ENCODE measurements at places on chromosomes 6 and 20.

- no peaks in the 10 kb centered on the region for H3K36me3 ChIP-seq
- peaks cover 2% of the 10 kb centered on the region for H3K4me1 ChIP-seq
- peak overlapping the region; percentile 76 for H3K27ac ChIP-seq
- DNase-seq = peak; percentile 56
Observed at GRCh38 chr6:90285042-90285481, 11.6 kb downstream of the BACH2 start.

DNA sequence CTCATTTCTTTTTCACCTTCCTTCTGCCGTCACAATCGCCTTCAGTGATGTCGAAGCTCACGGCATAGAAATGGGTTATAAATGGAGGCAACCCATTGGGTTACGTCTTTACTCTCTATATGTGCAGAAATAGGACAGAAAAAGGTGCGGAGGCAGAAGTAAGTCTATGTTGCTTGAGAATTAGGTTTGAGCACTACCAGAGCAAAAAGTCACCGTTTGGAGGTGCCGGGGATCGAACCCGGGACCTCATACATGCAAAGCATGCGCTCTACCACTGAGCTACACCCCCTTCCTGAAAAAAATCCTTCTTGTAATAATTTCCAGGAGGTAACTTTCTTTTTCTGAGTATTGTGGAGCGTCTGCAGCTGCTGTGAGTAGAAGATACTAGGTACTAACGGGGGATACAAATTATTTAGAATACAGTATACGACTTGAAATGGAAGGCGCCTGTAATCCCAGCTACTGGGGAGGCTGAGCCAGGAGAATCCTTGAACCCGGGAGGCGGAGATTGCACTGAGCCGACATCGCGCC lies 134.2 kb downstream of the TRIM27 start:
- DNase-seq = peak; percentile 56
- peak overlapping the region; percentile 63 for H3K4me3 ChIP-seq
- no peaks in the 10 kb centered on the region for H3K36me3 ChIP-seq
- no peaks in the 10 kb centered on the region for H3K4me1 ChIP-seq
- no peak overlapping the region for H3K27ac ChIP-seq

DNA sequence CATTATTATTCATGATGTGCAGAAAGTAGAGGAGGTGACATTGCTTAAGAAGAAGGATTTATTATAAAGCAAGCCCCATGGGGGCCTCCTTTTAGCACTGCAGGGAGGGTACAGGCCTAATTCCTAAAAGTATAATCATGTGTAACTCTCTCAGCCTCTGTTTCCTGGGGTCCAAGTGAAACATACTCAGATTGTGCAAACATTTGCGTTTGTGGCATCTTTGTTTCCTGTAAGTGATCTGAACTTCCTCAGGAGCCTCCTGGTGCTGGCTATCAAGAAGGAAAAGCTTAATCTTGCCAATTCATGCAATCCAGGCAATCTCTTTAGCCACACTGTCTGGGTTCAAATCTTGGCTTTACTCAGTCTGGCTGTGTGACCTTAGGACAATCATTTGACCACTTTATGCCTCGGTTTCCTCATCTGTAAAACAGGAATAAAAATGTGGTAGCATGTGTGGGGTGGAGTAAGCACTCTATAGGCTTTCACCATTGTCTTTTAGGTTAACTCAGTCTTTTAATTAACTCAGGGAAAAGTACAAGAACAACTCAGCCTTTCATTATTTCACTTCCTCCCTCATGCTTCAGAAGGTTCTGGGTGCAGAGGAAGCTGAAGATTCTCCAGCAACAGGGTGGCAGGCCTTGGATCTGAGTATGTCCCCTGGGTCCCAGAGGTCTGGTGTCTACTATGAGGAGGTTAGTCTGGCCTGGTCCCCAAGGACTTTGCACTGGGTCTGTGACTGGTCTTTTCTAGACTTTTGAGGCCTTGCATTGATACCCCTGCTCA lies 831 bp upstream of the SIRPB2 start:
- no peak overlapping the region for H3K4me3 ChIP-seq
- no peak for DNase-seq
- peaks cover 14% of the 10 kb centered on the region for H3K27me3 ChIP-seq
- no peak overlapping the region for H3K27ac ChIP-seq

GRCh38 chr20:57388953-57389694 lies 2.1 kb upstream of the RBM38 start:
- no peak overlapping the region for H3K4me3 ChIP-seq
- peak; percentile 65 for DNase-seq
- H3K27me3 ChIP-seq = no peaks in the 10 kb centered on the region
- no peak overlapping the region for H3K27ac ChIP-seq

DNA sequence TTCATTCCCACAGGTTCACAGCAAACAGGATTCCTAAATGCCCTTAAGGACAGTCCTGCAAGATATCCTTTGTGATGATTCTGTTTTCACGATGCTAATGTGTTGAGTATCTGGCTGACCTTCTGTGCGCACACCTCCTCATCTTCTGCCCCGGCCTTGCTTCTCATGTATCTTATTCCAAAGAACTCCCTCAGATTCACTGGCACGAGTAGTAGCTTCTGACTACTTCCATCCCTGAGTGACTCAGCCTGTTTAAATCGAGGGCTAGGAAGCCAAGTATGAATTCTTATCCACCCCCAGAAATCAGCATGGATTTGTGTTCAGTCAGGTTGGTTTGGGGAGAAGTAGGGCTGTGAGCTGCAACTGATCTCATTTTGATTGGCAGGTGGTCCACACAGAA lies 190.2 kb upstream of the SNX9 start:
- no peak overlapping the region for H3K4me3 ChIP-seq
- H3K4me1 ChIP-seq = peaks cover 2% of the 10 kb centered on the region
- no peaks in the 10 kb centered on the region for H3K27me3 ChIP-seq
- no peak overlapping the region for H3K27ac ChIP-seq
- H3K36me3 ChIP-seq = no peaks in the 10 kb centered on the region

DNA sequence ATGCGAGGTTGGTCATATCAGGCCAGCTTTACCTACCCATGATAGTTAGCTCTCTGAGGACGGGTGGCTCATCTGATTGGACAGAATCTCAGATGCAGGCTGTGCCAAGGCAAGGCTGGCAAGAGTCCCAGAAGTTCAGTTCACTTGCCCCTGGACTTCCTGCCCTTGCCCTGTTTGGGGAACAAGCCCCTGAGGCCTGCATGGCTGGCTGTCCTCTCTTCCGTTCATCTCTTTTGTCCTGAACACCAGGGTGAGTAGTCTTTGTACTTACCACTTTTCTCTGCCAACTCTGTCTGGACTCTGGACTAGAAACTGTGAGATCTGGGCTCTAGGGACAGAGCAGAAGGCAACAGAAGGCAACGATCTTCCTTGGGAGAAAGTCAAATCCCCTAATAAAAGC lies 769.9 kb downstream of the QKI start:
- H3K36me3 ChIP-seq = no peaks in the 10 kb centered on the region
- no peak overlapping the region for H3K4me3 ChIP-seq
- H3K27me3 ChIP-seq = no peaks in the 10 kb centered on the region

DNA sequence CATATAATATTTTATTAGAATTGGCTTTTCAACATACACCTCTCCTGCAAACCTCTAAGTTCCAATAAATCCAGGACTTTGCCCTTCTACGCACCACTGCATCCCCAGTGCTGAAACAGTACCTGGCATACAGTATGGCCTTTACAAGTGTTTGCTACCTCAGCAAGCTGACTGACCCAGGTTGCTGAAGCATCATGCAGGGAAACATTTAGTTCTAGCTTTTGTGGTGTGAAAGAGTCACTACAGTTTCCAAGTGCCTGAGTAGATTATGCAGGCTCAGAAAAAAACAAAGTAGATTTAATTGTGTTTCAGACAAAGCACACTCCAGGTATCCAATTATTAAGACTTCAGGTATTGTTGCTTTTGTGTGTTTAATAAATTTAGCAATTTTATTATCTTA lies 614.2 kb upstream of the NRSN1 start:
- DNase-seq = no peak
- H3K4me3 ChIP-seq = no peak overlapping the region
- no peak overlapping the region for H3K27ac ChIP-seq
- H3K36me3 ChIP-seq = no peaks in the 10 kb centered on the region
- H3K4me1 ChIP-seq = no peaks in the 10 kb centered on the region

- peaks cover 19% of the 10 kb centered on the region for H3K27me3 ChIP-seq
- H3K4me3 ChIP-seq = no peak overlapping the region
- no peak overlapping the region for H3K27ac ChIP-seq
- no peaks in the 10 kb centered on the region for H3K4me1 ChIP-seq
- H3K36me3 ChIP-seq = no peaks in the 10 kb centered on the region
Observed at GRCh38 chr6:43876602-43877001, 106.6 kb downstream of the VEGFA start.

DNA sequence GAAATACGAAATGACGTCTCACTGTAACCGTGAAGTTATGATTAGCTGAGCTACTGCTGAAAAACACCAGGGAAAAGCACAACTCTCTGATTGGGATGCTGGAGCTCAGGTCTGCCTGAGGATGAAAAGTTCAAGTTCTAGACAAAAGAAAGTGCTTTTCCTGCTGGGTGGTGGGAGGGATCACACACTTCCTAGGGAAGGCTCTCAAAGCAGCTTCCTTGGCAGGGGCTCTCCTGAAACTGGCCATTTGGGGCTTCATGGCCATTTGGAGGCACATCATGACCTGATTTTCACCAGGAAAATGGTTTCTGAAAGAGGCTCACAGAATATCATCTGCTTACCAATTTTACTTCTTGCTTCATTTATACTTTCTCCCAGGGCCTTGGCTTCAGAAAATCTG lies 97.1 kb upstream of the KCNK16 start:
- DNase-seq = no peak
- no peak overlapping the region for H3K27ac ChIP-seq
- no peaks in the 10 kb centered on the region for H3K27me3 ChIP-seq
- H3K4me1 ChIP-seq = no peaks in the 10 kb centered on the region
- H3K36me3 ChIP-seq = no peaks in the 10 kb centered on the region

- H3K36me3 ChIP-seq = no peaks in the 10 kb centered on the region
- H3K4me1 ChIP-seq = no peaks in the 10 kb centered on the region
- DNase-seq = no peak
- H3K4me3 ChIP-seq = no peak overlapping the region
- no peaks in the 10 kb centered on the region for H3K27me3 ChIP-seq
Observed at GRCh38 chr6:25746968-25747367, 7.6 kb upstream of the SLC17A4 start.

DNA sequence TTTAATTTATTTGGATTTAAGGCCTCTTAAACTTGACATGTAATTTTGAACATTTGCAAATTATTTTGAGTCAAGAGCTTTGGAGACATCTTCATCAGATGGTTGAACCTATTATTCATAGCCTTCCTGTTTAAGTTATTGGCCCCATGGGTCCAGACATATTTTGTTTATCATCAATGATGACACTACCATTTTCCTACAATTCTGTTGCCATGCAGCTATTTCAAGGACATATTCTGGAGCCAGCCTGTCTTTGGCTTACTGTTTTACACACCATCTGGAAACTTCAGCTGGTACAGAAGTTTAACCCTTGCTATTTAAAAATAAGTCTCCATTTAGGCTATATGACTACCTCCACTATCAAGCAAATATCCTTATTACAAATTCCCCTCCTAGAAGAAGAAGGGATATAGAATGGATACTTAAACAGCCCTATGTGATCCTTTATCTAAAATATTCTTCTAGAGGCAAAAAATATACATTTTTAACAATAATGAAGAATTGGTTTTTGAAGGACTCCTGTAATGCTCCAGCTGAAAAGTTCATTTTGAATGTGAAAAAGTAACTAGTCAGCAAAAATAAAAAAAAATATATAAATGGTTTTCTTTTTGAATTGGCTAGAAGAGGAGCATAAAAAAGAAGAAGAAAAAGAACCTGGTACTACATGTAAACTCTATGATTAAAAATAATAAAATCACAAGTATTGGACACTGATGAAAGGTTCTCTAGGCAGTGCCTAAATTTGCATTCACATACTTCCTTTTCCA lies 544.0 kb upstream of the HS3ST5 start:
- H3K27ac ChIP-seq = no peak overlapping the region
- H3K36me3 ChIP-seq = no peaks in the 10 kb centered on the region
- H3K4me3 ChIP-seq = no peak overlapping the region

- no peak for DNase-seq
- no peaks in the 10 kb centered on the region for H3K27me3 ChIP-seq
- no peaks in the 10 kb centered on the region for H3K4me1 ChIP-seq
- H3K36me3 ChIP-seq = no peaks in the 10 kb centered on the region
- no peak overlapping the region for H3K4me3 ChIP-seq
Observed at GRCh38 chr20:24834310-24834709, 114.8 kb upstream of the CST7 start.

DNA sequence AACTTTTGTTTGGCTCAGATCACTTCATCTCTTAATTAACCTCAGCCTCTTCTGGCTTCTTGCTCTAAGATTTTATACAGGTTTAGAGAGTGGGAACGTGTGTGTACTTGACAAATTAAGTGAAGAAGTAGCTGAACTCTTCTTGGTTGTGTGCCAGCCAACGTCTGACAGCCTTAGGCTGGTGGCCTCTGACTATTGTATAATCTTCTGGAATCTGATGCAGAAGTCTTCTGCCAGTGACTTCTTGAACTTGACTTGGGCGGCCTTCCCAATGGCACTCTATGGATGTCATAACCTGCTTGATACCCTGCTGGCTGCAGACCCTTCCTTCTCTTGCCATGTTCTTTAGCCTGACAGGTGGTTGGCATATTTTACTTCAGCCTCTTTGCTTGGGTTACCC lies 660.5 kb downstream of the DOK5 start:
- no peak overlapping the region for H3K4me3 ChIP-seq
- H3K36me3 ChIP-seq = no peaks in the 10 kb centered on the region
- no peak overlapping the region for H3K27ac ChIP-seq

GRCh38 chr6:168935628-168936010 lies 318.0 kb downstream of the THBS2 start:
- no peak overlapping the region for H3K4me3 ChIP-seq
- no peak overlapping the region for H3K27ac ChIP-seq
- H3K4me1 ChIP-seq = no peaks in the 10 kb centered on the region
- no peaks in the 10 kb centered on the region for H3K36me3 ChIP-seq
- no peak for DNase-seq

- no peak overlapping the region for H3K4me3 ChIP-seq
- no peaks in the 10 kb centered on the region for H3K36me3 ChIP-seq
- H3K4me1 ChIP-seq = no peaks in the 10 kb centered on the region
- DNase-seq = no peak
Observed at GRCh38 chr6:157253699-157254098, 69.6 kb downstream of the TMEM242 start.

DNA sequence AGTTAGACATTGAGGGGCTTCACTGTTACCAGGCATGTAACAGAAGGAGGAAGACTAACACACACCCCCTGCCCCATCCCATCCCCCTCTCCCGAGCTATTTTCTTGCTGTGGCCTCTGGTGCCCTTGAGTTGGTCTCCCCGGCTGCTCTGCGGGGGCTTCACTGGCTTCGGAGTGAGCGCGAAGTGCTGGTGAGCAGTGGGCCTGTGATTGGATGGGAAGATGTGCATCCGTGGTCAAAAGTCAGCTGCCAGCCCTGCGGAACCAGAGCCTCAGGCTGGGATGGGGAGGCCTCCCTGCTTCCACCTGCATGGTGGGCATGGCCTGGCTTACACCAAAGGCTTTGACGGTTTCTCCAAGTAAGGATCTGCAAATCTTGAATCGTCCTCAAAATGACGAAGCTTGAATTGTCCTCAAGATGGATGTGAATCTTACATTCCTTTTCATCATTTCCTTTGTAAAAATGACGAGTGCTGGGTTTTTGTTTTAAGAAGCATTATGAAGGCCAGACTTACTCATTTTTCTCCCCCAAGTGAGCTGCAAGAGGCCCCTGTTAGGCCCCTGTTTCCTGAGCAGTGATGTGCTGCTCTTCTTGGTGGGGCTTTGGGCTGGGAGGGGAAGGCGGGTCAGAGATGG lies 23.7 kb downstream of the SPATA2 start:
- peaks cover 4% of the 10 kb centered on the region for H3K36me3 ChIP-seq
- peaks cover 13% of the 10 kb centered on the region for H3K4me1 ChIP-seq
- H3K27ac ChIP-seq = no peak overlapping the region
- DNase-seq = no peak
- no peaks in the 10 kb centered on the region for H3K27me3 ChIP-seq
- no peak overlapping the region for H3K4me3 ChIP-seq

- peaks cover 20% of the 10 kb centered on the region for H3K4me1 ChIP-seq
- no peaks in the 10 kb centered on the region for H3K36me3 ChIP-seq
- H3K27me3 ChIP-seq = no peaks in the 10 kb centered on the region
- DNase-seq = no peak
Observed at GRCh38 chr20:35771367-35771688, 487 bp upstream of the PHF20 start.
